ENCODE measurements at places on chromosomes 5 and 9.
A peak's percentile ranks its signal among the peaks of the same experiment; 100 is the strongest.

DNA sequence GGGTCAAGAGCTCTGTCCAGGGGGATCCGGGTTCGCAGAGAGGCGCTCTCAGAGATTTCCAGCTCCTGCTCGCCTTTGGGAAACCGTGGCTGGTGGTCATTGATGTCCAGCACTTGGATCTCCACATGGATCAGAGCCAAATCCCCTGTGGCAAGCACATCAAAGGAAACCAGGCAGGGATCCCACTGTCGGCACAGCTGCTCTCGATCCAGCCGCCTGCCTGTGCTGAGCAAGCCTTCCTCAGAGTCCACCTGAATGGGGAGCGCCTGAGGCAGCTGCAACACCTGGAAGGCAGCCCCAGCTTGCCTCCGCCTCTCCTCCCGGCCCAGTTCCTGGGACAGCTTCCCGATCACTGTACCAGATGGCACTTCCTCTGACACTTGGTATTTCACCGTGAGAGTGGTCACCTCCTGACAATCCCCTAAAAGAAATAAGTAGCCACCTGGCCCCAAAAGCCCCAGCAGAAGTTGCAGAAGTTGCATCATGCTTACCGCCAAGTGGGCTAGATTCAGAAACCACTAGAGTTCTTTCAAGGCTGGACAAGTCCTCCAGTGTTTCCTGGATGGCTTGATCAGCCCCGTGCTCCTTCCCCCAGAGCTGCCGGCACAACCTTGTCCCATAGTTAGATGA, 520 bp downstream of the PCDH12 start:
- no peak for DNase-seq

DNA sequence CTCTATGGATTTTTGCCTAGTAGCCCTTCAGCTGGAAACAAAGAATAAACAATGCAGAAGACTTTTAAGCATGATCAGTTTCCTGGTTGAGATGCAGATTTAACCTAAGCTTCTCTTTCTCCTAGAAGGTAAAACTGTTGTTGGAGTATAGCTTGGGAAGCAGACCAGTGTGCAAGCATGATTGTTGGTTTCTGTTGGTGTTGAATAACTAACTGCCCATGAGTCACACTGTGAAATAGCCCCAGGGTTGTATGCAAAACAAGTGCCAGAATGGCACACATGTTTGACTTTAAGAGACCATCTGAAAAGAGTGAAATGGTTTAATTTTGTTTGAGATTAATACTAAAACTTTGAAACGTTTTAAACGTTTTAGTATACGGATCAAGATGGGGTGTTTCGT, 227.1 kb downstream of the ARHGEF28 start:
- DNase-seq, result peak; percentile 41

DNA sequence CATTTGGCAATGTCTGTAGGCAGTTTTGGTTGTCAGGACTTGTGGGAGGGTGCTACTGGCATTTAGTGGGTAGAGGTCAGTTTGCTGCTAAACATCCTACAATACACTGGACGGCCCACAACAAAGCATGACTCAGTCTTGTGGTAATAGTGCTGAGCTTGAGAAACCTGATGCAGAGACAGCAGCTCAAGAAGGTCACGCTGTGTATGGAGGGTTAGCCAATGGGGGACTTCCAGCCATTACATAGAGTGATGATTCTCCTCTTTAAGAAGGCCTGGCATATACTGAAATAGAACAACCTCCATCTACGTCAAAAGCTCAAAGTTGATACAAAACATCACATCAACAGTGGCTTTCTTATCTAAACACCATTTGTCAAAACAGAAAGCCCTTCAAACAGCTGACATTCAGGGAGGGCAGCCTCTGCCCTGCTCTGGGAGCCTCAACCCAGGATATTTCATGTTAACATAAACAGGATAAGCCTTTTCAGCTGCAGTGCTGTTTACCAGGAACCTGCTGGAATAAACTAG, 143.0 kb downstream of the GPBP1 start:
- DNase-seq, result peak; percentile 100

DNA sequence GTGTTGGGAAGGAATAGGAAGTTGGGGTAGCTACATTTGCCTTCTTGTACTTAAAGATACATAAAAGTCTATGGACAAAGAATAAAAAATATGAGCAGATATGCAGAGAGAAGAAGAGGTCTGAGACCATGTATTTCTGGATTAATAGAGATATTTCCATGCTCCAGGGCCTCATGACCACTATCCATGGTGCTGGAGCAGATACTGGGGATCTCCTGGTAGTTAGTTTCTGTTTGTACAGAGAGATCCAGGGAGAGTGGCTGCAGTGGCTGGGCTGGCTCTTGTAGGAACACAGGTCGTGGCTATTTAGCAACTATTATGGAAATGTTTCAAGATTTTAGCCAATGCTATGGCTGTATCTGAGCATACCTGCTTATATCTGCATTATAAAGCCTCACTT, 184.2 kb upstream of the TMEM161B start:
- no peak for DNase-seq

GRCh38 chr5:122385808-122386207, 73.8 kb downstream of the SNCAIP start:
- DNase-seq, result no peak

- DNase-seq, result no peak
Measured at GRCh38 chr9:68841276-68842052, 136.4 kb downstream of the PIP5K1B start.

DNA sequence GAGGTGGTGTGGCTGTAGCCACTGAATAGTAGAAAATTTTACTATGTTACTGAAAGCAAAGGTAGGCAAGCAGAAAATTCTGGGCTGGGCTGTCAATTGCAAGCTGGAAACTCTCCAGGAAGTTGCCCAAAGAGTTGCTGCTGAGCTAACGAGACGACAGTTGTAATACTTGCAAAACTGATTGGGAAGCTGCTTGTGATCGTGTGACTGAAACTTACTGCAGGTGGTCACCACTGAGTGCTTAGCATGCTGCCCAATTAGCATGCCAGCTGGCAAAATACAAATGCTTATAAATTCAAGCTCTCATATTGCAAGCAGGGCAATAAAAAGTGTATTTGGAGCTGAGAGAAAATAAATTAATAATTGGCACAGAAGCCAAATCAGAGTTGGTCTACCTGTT, 758.5 kb upstream of the EDIL3 start:
- no peak for DNase-seq

GRCh38 chr9:108383796-108384195, 472.0 kb downstream of the ACTL7B start:
- no peak for DNase-seq

GRCh38 chr9:133499892-133500270, 21.0 kb upstream of the SLC2A6 start:
- no peak for DNase-seq

DNA sequence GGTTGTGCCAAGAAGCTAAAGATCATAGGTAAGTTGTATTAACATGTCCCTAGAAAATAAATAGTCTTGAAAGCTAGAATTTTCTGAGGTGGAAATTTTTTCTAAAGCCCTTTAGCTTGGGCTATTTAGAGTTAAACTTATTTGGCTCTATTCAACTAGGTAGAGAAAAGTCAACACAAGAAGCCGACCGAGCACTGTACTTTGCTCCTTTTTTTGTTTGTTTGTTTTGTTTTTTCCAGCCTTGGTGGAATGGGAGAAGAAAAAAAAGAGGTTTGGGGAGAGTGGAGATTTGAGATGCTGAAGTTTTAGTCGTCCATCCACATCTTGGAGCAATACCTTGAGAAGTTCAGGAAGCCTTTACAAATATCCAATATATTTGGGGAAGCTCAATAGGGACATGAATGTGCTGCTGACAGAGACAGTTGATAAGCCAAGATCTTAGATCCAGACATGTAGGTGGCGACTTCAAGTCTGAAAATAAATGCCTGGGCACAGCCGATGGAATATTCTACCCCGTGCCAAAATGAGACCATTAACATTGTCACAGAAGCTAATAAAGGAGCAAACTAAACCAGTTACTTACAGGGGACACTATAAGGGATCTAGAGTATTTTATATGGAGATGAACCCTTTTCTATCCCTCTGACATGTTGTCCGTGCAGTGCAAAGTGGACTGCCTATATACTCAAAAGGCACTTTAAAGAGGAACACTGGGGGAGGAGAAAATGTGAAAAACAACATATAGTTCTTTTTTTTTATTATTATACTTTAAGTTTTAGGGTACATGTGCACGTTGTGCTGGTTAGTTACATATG, 466.1 kb downstream of the PTPRD start:
- DNase-seq, result no peak

DNA sequence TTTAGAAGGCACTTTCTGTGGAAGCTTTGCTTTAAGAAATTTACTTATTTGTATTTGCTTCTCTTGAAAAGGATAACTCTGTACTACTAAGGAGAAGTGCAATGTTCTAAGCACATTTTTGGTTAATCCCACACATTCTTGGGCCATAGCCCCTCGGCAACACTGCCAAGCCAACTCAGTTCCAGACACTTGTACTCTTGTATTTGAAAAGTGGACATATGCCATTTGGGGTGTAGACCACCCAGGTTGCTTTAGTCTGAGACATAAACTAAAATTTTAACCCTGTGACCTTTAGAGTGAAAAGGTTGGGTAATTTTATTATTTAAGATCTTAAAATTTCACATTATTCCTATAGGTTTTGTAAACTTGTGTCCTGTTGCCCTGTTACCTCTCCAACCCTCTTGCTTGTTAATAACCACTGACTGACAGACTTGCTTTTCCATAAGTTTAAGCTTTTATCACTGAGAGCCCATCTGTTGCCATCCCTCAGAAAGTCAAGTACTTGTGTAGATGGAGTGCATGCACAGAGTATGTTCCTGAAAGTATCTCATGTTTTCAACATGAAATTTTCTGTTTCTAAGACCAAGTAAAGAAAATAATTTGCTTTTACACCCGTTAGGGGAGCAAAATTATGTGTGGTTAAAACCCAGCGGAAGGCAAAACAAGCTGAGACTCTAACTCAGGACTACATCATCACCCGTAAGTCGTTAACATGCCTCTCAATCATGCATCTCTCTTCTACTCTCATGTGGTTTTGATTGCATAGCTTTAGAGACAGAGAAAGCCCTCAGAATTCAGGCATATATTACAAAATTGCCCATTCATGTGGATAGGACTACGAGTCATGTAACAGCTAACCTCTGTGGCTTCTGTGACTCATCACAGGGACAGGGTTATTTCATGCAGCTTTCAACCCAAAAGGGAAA, 117.3 kb downstream of the GDNF start:
- DNase-seq, result peak; percentile 90

GRCh38 chr5:2283481-2284045, 400.8 kb upstream of the IRX4 start:
- no peak for DNase-seq

- peak; percentile 90 for DNase-seq
Measured at GRCh38 chr9:71748280-71748743, 20.0 kb downstream of the CEMIP2 start.

GRCh38 chr9:91047993-91048607, 246.5 kb downstream of the SYK start:
- DNase-seq, result peak; percentile 85

DNA sequence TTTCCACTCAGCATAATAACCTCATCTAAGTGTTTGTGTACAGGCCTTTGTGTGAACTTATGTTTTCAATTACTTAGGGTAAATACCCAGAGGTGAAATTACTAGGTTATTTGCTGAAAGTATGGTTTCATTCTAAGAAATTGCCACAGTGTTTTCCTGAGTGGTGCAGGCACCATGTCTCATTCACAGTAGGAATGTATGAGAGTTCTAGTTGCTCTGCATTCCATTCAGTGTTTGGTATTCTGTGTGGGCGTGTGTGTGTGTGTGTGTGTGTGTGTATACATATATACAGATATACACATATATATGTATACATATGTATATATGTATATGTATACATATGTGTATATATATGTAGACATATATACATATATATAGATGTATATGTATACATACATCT, 8.8 kb upstream of the SVEP1 start:
- peak; percentile 65 for DNase-seq

- DNase-seq, result peak; percentile 54
Measured at GRCh38 chr9:137593176-137593575, 2.9 kb upstream of the ZMYND19 start.

DNA sequence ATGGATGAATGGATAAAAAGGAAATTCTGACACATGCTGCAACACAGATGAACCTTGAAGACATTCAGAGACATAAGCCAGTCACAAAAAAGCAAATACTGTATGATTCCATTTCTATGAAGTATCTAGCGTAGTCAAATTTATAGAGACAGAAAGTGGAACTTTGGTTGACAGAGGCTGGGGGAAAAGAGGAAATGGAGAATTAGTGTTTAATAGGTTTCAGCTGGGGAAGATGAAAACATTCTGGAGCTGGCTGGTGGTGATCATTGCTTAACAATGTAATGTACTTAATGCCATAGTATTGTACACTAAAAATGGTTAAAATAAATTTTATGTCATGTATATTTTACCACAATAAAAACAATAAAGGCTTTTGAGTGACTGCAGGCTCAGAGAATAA, 24.2 kb downstream of the PPIC start:
- DNase-seq, result no peak

GRCh38 chr5:139368613-139369012, 14.5 kb downstream of the SLC23A1 start:
- peak; percentile 45 for DNase-seq

DNA sequence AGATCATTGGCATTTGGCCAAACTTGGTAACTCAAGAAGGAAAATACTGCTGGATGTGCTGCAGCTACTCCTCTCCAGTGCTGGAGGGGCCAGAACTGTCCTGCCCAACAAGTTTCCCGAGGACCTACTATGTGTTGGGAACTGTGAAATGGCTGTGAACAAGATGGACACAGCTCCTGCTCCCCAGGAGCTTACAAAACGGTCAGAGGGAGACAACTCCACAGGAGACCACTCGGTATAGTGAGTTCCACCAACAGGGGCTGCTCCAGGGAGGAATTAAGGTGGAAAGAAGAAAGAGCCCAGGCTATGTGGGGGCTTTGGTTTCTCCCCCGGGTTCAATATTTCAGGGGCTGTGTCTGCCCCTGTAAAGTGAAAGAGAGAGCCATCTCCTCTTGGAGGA, 78.8 kb downstream of the GNA14 start:
- DNase-seq, result no peak

DNA sequence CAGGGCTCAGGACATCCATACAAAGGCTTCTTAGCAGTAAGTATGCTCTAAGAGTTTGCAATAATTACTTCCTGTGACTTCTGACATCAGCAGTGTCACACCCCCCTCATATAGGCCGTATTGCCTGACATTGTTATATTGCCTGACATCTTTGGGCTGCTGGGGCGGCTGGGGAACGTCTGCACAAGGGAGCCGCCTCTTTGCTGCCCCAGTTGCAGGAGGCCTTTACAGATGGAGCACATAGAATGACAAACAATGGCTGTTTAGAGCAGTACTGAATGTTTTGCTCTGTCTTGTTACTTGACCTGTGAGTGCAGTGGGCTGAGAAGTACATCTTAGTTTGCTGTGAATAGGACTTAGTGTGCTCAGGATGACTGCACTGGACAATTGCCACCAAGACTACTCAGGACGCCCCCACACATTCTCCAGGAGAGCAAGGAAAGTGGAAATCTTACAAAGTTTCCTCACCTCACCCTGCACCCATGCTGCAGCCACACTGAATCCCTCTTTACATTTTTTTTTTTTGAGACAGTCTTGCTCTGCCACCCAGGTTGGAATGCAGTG, 65.4 kb upstream of the SPOCK1 start:
- no peak for DNase-seq

GRCh38 chr5:151490627-151491026, 43.2 kb downstream of the SLC36A1 start:
- DNase-seq, result no peak

- DNase-seq, result no peak
Measured at GRCh38 chr5:160565376-160565775, 143.7 kb downstream of the PTTG1 start.

- no peak for DNase-seq
Measured at GRCh38 chr9:42386477-42386876, 203.0 kb downstream of the SPATA31A6 start.

All from choroid plexus epithelial cell (primary cell).